ENCODE measurements at places on chromosomes 7 and 10. TPM values are rescaled to one million over a fixed set of nuclear protein-coding genes. Genes with fewer than 3 reads are reported as not detected.

DNA sequence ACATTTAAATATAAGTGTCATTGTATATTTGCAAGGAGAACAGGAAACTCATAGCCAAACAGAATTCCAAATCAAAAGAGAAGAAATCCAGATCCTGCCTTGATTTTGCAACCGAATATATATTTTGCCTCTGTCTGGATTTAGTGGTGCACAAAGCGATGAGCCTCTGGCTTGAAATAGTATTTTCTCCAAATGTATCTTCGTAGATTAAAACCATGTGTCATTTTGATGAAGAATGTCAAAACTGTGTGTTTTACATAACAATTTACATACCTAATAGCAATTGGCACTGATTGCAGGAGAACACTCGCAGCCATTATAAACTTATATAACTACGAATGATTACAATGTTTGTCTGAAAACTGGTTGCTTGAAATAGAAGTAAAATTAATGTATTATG lies 156.4 kb downstream of the ARID5B start:
- DNase-seq: no peak

The AGMO gene
- not detected for total RNA-seq

The AKR1B15 gene
- 6.8 TPM for total RNA-seq

GRCh38 chr10:62456611-62457101 lies 82.5 kb downstream of the ZNF365 start:
- no peak for DNase-seq

GRCh38 chr10:116147147-116147905 lies 125.7 kb downstream of the GFRA1 start:
- DNase-seq: no peak

DNA sequence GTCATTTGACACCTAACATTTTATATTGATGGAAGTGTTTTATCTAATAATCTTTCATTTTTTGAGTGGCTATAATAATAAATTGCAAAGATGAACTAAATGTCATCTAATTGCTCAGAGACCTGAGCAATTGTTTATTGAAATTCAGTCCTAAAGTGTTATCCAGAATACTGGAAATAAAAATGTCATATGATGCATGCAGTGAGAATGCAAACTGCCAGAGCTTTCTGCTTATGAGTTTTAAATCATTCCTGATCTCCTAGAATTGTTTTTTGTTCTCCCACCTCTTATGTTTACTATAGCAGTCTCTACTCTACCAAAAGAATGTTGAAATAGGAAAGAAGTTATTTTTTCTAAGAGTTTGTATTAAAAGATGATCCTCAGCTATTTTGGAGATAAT lies 116.7 kb downstream of the FOXP2 start:
- no peak for DNase-seq

GRCh38 chr7:44103923-44104859 lies at the start of gene AEBP1:
AEBP1 (plus strand) TSS chr7:44104345; CDS start chr7:44104666, 321 bp downstream.
- DNase-seq: no peak

- DNase-seq: no peak
Observed at GRCh38 chr10:24645784-24646183, 77.9 kb downstream of the ARHGAP21 start.

All from esophagus squamous epithelium (tissue), 5 donors.